ENCODE measurements at places on chromosomes 3 and 15.
A peak's percentile ranks its signal among the peaks of the same experiment; 100 is the strongest.

DNA sequence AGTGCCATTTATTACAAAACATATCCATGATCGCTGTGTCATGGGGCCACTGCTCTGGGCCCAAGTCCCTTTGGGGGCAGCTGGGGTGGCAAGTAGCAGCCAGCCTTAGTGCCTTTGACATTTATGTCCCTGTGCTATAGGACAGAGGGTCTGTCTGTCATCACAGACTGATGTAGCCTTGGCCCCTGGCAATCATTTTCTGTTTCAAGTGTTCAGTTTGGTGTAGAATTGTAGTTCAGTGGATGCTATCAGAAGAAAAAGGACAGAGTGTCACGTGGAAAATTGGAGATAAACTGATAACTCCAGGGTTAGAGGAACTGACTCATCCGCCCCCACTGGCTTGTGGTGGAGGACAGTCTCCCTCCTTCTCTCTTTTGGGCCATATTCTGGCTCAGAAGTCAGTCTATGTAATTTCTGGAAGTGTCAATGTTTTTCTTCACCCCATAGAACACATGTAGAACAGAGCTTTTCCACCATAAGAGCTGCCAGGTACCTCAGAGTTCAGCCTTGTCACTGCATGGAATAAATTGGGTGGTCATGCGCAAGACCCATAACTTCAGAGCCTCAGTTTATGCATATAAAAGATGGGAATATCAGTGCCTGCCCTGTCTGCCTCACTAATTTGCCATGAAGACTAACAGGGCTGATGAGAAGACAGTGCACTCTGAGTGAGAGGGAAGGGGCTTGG lies 4.5 kb upstream of the MRPS22 start:
- peak; percentile 26 for DNase-seq

DNA sequence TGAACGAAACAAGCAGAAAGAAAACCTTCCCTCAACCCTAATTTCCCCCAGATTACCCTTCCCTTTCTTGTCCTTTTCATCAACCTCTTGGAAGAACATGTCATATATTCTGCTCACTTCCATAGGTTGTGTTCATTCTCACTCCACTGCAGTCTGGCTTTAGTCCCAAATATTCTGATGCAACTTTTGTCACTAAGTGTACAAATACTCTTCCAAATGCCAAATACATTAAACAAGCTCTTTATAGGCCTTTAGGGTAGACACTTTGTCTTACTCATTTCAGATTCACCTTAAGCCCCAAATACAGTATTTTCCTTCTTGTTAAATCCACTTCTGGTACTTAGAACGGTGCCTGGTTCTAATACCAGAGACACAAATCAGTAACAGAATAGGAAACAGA lies 406.5 kb upstream of the CDIN1 start:
- DNase-seq: no peak

GRCh38 chr3:138890555-138891187 lies 55.9 kb upstream of the PIK3CB start:
- no peak for DNase-seq

- DNase-seq: no peak
Observed at GRCh38 chr15:65561934-65562333, 31.7 kb downstream of the HACD3 start.

GRCh38 chr15:57015360-57015759 lies 96.9 kb downstream of the TCF12 start:
- DNase-seq: no peak

DNA sequence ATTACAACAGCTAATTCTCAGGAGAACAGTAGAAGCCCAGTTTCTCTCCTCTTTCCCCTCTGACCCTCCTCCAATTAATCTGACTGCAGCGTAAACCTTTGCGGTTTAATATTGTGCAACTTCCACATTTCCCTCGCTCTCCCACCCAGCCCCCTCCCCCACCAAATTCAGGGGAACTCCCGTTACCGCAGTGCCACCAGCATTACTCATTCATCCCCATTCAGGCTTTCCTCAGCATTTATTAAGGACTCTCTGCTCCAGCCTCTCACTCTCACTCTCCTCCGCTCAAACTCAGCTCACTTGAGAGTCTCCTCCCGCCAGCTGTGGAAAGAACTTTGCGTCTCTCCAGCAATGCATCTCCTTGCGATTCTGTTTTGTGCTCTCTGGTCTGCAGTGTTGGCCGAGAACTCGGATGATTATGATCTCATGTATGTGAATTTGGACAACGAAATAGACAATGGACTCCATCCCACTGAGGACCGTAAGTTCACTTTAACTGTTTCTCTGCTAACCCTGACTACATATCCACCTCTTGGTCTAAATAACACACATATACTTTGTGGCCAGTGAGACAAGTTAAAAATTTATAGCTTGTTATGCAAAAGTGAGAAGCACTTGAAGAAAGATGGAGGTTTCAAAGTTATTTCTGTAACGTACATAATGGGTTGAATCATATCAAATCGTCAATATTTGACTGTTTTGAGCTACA lies at the start of gene PTX3:
TSS of gene PTX3 (plus strand) at position 268 of the 709 bp plus-strand sequence. CDS start at position 352, 84 bp downstream.
- no peak for DNase-seq

DNA sequence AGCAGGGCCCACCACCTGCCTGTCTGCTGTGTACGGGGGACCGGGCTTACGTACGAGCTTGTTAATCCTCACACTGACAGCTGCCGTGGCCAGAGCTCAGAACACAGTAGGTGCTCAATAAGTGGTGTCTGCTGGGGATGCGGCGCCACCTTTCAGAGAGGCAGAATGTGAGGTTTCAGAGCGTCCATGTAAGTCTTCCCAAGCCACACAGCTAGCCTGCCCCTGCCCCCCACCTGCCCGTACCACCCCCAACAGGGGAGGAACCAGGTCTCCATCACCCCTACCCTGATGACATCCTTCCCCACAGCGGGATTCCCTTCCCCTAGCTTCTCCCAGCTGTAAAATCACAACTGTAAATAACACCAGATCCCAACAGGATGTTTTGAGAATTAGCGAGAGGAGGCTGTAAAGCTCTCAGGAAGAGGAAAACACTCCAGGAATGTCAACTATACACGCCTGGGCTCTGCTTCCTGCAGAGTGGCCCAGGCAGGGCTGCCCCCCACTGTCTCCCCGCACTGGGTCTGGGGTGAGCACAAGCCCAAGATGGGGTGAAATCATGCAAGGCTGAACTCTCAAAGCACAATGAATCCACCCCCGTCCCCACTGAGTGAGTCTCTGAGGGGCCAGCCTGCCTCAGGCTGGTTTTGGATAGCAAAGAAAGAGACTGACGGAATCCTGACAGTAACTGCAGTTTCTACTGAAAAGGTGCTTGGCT lies 250.1 kb upstream of the LYSMD4 start:
- DNase-seq: no peak

Data from activated CD4-positive, alpha-beta memory T cell treated with anti-CD3 and anti-CD28 coated beads, Interleukin-2, amount 10 ng/mL, durations not matched to agents 7 days and 5 days (primary cell).